ENCODE measurements at places on chromosomes 16 and 17.
A peak's percentile ranks its signal among the peaks of the same experiment; 100 is the strongest.

- H3K36me3 ChIP-seq, result peaks cover 9% of the 10 kb centered on the region
- peak overlapping the region; percentile 83 for H3K27ac ChIP-seq
- H3K27me3 ChIP-seq, result no peaks in the 10 kb centered on the region
- peaks cover 31% of the 10 kb centered on the region for H3K4me1 ChIP-seq
Measured at GRCh38 chr17:5563456-5563855, 20.9 kb downstream of the NLRP1 start.

- no peak for DNase-seq
- H3K4me3 ChIP-seq, result peak overlapping the region; percentile 75
- H3K27ac ChIP-seq, result peak overlapping the region; percentile 93
- H3K4me1 ChIP-seq, result peaks cover 43% of the 10 kb centered on the region
- H3K27me3 ChIP-seq, result no peaks in the 10 kb centered on the region
Measured at GRCh38 chr16:4663777-4664465, 29.4 kb upstream of the NUDT16L1 start.

DNA sequence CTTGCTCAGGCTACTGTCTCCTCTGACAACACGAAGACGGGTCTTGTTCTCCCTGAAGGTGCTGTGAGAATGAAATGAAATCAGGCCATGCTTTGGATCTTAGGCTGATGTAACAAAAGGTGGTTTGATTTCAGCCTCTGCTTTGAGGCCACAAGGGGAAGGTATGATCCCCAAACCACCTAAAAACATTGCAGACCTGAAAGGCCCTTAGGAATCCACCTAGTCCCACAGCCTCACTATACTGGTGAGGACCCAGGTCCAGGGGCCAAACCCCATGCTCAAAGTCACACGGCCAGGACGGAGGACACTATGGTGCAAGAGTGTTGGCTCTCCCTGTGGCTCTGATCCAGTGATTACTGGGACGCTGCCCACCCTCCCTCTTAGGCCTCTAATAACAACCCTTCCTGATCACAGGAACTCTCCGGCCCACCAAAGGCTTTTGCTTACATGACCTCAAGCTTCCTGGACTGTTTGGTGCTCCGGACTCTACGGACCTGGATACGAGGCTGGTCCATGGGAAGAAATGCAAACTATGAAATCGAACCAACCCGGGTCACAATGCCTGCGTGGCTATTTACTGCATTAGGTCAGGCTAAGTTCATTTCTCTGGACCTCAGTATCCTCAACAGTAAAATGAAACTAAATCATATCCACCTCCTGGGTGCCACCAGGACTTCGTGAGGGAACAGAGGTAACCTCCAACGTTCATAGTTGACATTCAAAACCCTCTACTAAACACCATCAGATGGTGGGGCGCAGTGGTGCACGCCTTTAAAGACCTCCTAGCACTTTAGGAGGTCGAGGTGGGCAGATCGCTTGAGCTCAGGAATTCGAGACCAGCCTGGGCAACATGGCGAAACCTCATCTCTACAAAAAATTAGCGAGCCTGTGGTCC lies 1.5 kb downstream of the TRIM25 start:
- H3K27ac ChIP-seq, result peak overlapping the region; percentile 99
- DNase-seq, result no peak
- H3K4me3 ChIP-seq, result peak overlapping the region; percentile 97
- peaks cover 11% of the 10 kb centered on the region for H3K36me3 ChIP-seq
- peaks cover 57% of the 10 kb centered on the region for H3K4me1 ChIP-seq
- H3K27me3 ChIP-seq, result no peaks in the 10 kb centered on the region

GRCh38 chr17:82866590-82867191 lies 26.9 kb upstream of the ZNF750 start:
- H3K4me3 ChIP-seq, result no peak overlapping the region
- H3K4me1 ChIP-seq, result peaks cover 41% of the 10 kb centered on the region
- no peaks in the 10 kb centered on the region for H3K36me3 ChIP-seq
- no peaks in the 10 kb centered on the region for H3K27me3 ChIP-seq
- peak overlapping the region; percentile 99 for H3K27ac ChIP-seq

- H3K27me3 ChIP-seq, result no peaks in the 10 kb centered on the region
- H3K4me1 ChIP-seq, result peaks cover 4% of the 10 kb centered on the region
- no peak for DNase-seq
- H3K36me3 ChIP-seq, result peaks cover 3% of the 10 kb centered on the region
- H3K27ac ChIP-seq, result no peak overlapping the region
Measured at GRCh38 chr16:47523342-47524006, 62.3 kb downstream of the PHKB start.

- DNase-seq, result peak; percentile 26
- H3K27me3 ChIP-seq, result no peaks in the 10 kb centered on the region
- peak overlapping the region; percentile 92 for H3K27ac ChIP-seq
- H3K4me3 ChIP-seq, result peak overlapping the region; percentile 75
Measured at GRCh38 chr16:14286368-14287230, 215.5 kb downstream of the MRTFB start.

- peaks cover 42% of the 10 kb centered on the region for H3K27me3 ChIP-seq
- peaks cover 5% of the 10 kb centered on the region for H3K36me3 ChIP-seq
- H3K4me3 ChIP-seq, result no peak overlapping the region
Measured at GRCh38 chr17:49509588-49509917, 14.5 kb downstream of the NGFR start.

- no peaks in the 10 kb centered on the region for H3K4me1 ChIP-seq
- no peak overlapping the region for H3K4me3 ChIP-seq
- peaks cover 58% of the 10 kb centered on the region for H3K27me3 ChIP-seq
Measured at GRCh38 chr17:5793157-5793556, 208.8 kb upstream of the NLRP1 start.

DNA sequence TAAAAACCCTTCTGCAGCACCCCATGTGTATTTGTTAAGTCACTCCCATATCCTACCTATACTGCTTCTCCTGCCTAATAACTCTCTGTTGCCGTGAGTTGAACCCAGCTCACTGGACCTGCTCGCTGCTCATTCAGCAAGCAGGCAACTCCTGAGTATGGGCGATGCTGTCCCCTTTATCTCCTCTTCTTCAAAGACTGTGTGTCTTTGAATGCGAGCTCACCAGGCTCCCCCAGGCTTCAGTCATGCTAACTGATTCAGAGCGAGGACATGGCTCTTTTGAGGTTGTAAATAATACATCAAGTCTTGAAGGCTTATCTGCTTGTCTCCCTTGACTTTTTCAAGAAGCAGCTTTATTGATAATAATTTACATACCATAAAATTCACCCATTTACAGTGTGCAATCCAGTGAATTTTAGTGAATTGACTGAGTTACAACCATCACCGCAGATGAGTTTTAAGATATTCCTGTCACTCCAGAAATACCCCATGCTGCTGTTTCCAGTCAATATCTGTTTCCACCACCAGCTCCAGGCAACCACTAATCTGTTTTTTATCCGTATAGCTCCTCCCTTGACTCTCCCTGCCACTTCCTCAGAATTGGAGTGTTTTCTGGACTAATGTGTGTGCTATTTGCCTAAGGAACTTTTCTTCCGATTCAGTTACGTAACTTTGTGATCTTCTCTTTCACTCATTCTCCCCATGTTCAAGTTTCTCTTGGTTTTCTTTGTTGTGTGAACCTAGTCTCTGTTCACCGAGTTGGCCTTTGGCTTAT lies 132.2 kb downstream of the SPECC1 start:
- H3K4me3 ChIP-seq, result no peak overlapping the region
- H3K4me1 ChIP-seq, result no peaks in the 10 kb centered on the region
- H3K27me3 ChIP-seq, result peaks cover 12% of the 10 kb centered on the region
- no peak overlapping the region for H3K27ac ChIP-seq

DNA sequence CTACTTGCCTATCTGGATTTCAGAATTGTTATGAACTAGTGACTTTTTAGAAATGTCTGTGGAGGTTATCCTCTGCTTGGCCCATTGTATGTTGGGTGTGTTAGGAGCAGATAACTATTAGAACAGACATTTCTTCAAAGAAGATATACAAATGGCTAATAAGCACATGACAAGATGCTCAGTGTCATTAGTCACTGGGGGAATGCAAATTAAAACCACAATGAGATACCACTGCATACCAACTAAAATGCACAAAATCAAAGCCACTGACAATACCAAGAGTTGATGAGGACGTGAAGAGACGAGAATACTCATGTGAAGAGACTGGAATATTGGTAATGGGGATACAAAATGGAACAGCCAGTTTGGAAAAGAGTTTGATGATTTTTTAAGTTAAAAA lies 39.2 kb downstream of the CEP112 start:
- no peak overlapping the region for H3K4me3 ChIP-seq
- no peaks in the 10 kb centered on the region for H3K27me3 ChIP-seq
- DNase-seq, result no peak
- H3K27ac ChIP-seq, result no peak overlapping the region

DNA sequence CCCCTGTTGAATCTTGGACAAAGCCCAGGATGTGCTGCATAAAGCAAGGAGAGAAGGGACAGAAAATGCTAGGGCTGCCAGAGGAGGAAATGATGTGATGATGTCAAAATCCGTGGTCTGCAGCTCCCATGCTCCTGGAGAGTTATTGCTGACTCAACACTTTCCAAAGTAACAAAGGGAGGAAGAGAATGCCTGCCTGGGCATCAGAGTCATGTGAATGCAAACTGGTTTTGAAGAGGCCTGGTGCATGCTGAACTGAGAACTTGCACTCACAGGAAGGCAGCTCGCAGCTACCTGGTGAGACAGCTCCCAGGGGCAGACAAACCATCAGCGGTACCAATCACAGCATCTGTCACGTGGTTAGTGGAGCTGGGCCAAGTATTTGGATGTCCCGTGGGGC lies 2.8 kb downstream of the MARVELD3 start:
- no peak overlapping the region for H3K4me3 ChIP-seq
- DNase-seq, result no peak
- no peak overlapping the region for H3K27ac ChIP-seq
- peaks cover 1% of the 10 kb centered on the region for H3K36me3 ChIP-seq
- H3K27me3 ChIP-seq, result peaks cover 11% of the 10 kb centered on the region

DNA sequence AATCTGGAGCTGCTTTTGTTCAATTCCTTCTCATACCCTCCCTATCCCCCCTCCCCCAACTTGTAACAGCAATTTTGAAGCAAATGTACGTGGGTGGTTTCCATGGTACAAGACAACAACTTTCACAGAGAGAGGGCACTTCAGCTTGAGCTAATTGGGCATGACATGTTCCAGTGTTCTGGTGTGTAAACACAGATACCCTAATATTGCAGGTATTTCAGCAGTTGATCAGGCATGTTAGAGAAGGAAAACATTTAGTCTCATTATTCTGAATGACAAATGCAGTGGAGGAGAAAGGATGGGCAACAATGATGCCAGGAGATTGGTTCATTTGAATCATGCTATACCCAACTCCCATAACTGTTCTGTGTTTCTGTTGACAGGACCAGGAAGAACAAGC lies 137.5 kb downstream of the TRIM37 start:
- no peak for DNase-seq
- peaks cover 10% of the 10 kb centered on the region for H3K4me1 ChIP-seq
- no peaks in the 10 kb centered on the region for H3K27me3 ChIP-seq
- H3K36me3 ChIP-seq, result peaks cover 3% of the 10 kb centered on the region
- H3K27ac ChIP-seq, result no peak overlapping the region
